ENCODE measurements at places on chromosomes 3 and 15.

DNA sequence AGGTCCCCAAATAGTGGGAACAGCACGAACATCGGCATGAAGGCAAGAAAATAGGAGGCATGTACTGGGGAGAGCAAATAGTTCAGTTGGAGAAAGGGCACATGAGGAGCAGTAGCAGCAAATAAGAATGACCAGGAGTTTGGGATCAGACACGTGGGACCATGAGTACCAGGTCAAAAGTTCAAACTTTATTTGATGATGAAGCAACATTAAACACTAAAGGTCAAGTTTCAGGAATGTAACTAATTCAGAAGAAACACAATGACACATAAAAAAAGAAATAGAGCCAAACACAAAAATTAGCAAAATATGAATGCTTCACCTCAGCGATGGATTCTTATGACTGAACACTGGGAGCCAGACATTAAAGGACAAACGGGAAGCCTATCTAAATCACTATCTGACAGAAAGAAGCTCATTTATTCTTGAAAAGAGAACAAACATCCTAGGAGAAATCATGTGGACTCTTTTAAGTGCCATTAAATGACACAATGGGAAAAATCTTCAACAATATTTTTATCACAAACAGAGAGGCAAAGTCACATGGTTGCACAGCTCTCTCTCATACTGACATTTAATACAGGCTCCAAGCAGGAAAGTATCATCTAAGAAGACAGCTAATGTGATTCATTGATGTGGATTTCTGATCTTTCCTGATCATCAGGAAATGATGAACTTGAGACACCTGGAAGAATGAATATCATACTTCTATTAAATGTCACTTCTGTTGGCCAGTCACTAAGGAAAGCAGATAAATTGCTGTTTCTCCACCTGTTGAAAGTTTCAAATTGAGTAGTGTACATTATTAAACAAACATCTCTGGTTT lies 216.9 kb upstream of the THBS1 start:
- DNase-seq: no peak

- DNase-seq: no peak
These were observed 21.7 kb downstream of the CSNK1G1 start for GRCh38 chr15:64333986-64334929.

DNA sequence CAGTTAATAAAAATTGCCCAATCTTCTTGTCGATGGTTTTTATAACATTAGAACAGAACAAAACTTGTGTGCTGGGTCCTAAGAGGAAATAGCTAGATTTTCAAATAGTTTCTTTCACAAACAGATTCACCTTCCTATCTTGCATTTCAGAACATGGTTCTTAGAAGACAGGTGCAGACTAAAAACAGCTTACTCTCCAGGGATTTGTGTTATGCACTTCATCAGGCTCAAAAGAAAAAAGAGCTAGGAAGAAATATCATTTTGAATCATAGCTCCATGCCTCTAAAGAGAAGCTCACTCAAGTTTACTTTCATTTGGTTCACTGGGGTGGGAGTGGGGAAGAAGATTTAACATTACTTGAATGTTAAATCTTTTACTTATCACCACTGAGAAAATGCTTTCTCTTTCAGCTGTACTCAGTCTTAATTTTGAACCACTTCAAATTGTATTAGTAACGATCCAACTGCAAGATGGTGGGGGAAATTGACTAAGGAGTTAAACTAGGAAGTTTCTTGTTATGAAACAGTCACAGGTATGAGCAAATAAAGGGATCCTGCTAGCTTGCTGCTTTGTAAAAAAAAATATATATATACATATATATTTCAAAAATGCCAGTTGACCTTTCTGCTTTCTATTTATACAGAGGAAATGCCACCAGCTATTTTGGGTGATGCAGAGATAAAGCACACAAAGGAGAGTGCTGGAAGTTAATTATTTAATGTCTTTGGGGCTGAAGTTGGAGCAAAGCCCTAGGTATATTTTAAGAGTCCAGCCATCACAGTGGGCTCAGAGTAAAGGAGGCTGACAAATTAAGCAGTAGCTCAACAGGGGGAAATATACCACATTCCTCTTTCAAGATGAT lies 28.3 kb upstream of the NUDT16 start:
- DNase-seq: no peak

DNA sequence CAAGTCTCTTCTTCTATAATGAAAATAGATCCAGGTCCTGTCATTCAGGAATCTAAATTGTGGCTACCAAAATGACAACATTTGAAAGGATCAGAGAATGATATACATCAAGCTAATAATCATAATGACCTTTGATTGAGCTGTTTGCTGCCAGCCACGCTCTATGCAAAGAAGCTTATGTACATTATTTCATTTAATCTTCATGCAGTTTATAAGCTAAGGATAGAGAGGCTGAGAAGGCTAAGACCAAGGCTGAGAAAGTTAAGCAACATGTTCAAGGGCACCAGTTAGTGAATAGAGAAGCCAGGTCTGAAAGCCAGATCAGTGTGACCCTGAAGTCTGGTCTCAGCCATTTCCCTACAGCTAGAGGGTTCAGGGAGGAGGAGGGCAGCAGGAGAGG lies 29.4 kb downstream of the PAQR5 start:
- no peak for DNase-seq

DNA sequence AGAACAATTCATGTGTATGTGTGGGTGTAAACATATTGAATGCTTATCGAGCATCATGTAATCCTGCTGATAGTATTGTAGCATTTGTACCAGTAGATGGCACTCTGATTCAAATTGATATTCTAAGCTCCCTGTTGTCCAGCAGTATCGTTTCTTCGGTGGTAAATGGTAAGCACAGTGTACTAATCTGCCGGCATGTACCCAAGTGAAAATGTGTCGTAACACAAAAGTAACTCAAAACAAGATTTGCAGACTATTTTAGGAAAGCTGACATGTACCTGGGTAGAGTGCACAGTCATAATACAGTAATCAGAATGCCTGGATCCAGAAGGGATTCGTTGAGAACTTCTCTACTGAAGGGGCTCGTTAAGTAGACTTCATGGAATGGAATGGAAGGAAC lies 31.7 kb upstream of the MNS1 start:
- peak; percentile 58 for DNase-seq

GRCh38 chr3:194079702-194080172 lies 56.2 kb upstream of the HES1 start:
- DNase-seq: no peak
